ENCODE measurements at places on chromosomes 5 and 9.

GRCh38 chr5:173637340-173637739 is 20.9 kb upstream of the BOD1 start:
- H3K36me3 ChIP-seq: no peaks in the 10 kb centered on the region
- H3K27ac ChIP-seq: no peak overlapping the region
- no peak for DNase-seq
- H3K4me3 ChIP-seq: no peak overlapping the region
- H3K4me1 ChIP-seq: no peaks in the 10 kb centered on the region

DNA sequence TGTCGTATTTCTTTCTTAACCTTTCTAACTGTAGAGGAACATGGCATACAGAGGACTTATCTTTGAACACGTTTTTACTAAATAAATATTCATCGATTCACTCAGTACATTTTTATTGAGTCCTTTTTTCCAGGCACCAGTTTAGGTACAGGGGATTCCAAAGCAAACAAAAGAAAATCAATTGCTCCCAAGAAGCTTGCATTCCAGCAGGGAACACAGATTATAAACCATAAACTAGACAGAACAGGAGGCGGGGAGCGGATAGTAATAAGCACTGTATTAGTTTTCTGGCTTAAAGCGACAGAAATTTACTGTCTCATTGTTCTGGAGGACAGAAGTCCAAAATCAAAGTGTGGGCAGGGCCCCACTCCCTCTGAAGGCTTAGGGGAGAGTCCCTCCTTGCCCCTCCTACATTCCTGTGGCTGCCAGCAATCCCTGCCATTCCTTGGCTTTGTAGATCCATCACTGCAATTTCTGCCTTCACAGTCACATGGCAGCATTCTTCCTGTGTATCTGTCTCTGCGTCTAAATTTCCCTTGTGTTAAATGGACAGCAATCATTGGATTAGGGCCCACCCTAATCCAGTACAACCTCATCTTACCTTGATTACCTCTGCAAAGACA is 115.5 kb downstream of the COL23A1 start:
- no peaks in the 10 kb centered on the region for H3K4me1 ChIP-seq
- H3K27me3 ChIP-seq: peaks cover 9% of the 10 kb centered on the region
- H3K36me3 ChIP-seq: no peaks in the 10 kb centered on the region
- DNase-seq: no peak
- H3K27ac ChIP-seq: no peak overlapping the region

DNA sequence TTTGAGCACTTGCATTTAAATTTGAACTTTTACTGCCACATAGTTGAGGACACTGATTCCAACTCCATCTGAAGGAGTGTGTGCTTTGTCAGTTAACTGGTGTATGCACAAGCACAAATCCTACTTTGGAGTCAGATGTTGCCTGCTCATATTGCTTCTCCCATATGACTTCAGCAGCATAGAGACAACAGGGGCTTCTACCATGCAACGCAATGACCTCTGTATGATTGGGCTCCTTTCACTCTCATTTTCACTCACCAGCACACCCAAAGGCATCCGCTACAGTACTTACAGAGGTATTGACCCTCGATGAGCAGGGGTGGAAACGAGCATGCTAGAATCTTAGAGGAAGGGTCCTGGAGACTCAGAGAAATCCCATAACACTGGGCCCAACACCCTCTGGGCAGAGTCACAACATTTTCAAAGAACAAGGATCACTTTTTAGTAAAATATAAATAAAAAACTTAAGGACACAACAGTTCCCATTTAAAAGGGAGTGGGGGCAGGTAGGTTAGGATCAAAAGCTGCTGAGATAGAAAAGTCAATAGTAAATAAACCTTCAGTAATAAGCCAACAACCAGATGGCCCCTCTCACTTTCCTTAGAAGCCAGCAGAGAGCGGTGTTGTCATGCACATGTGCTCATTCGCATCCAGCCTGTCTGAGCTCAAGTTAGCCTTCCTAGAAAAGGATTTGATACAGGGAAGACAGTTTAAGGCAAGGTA is 203.8 kb downstream of the SNCAIP start:
- H3K27me3 ChIP-seq: no peaks in the 10 kb centered on the region
- no peak for DNase-seq
- H3K36me3 ChIP-seq: no peaks in the 10 kb centered on the region
- no peak overlapping the region for H3K27ac ChIP-seq

DNA sequence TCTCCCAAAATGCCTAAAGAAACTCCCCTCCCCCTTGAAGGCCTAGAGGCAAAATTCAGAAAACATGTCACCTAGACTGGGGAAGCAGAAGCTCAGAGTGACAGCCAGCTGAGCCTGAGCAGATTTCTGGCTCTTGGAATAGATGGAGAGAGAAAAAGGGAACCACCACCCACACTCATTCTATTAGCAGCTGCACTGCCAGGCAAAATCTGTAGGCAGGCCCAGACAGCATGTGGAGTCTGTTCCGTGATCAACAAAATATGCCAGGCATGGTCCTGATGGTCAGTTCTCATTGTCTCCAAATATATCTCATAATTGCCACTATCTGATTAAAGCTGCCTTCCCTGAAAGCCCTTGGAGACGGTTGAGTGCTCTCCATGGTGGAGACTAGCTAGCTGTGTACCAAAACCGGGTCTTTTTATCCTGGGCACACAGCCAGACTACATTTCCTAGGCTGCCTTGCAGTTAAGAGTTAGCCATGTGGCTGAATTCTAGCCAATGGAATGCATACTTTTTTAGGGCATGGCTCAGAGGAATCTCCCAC is 131.7 kb upstream of the GPR151 start:
- no peak for DNase-seq
- no peaks in the 10 kb centered on the region for H3K36me3 ChIP-seq
- H3K4me3 ChIP-seq: no peak overlapping the region

DNA sequence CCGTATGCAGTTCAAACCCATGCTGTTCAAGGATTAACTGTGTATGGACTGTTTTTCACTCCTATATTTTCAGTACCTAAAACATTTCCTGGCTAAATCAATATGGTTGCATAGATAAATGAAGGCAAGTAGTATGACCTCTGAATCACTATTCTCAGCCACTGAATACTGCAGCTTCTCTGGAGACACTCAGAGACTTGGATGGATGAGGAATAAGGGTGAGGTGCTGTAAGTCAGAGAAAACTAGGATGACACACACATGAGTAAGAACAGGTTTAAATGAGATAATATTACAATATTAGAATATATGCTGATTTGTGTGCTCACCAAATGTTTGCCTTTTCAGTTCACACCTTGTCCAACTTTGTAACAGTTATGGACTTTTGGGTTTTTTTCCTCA is 26.0 kb upstream of the ANXA1 start:
- H3K27ac ChIP-seq: no peak overlapping the region
- no peaks in the 10 kb centered on the region for H3K36me3 ChIP-seq
- DNase-seq: no peak
- no peaks in the 10 kb centered on the region for H3K27me3 ChIP-seq
- no peak overlapping the region for H3K4me3 ChIP-seq

GRCh38 chr5:10745133-10745532 is 15.9 kb downstream of the DAP start:
- H3K36me3 ChIP-seq: peaks cover 44% of the 10 kb centered on the region
- H3K4me3 ChIP-seq: no peak overlapping the region
- H3K27me3 ChIP-seq: no peaks in the 10 kb centered on the region
- no peak overlapping the region for H3K27ac ChIP-seq
- H3K4me1 ChIP-seq: no peaks in the 10 kb centered on the region

- no peaks in the 10 kb centered on the region for H3K36me3 ChIP-seq
- no peaks in the 10 kb centered on the region for H3K27me3 ChIP-seq
- no peak for DNase-seq
- no peak overlapping the region for H3K4me3 ChIP-seq
- H3K4me1 ChIP-seq: no peaks in the 10 kb centered on the region
These were observed 25.1 kb downstream of the PALM2AKAP2 start for GRCh38 chr9:109805050-109805449.

DNA sequence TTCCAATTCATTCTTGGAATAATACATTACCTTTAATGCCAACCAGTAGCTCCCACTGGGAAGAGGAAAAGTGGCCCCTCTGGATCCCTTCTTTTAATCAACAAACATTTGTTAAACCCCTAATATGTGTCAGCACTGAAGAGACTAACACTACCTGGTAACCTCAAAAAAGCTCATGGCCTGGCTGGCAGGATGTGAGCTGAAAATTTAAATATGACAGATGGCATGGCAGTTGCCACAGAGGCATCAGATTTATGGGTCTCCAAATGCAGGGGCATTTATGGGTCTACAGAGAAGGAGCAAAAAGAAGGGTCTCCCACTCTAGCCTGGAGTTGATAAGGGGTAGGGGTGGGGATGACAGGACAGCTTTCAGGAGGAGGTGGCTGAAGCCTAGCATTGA is 12.5 kb downstream of the DNAH5 start:
- no peaks in the 10 kb centered on the region for H3K36me3 ChIP-seq
- DNase-seq: no peak
- no peak overlapping the region for H3K4me3 ChIP-seq
- no peak overlapping the region for H3K27ac ChIP-seq
- no peaks in the 10 kb centered on the region for H3K27me3 ChIP-seq

DNA sequence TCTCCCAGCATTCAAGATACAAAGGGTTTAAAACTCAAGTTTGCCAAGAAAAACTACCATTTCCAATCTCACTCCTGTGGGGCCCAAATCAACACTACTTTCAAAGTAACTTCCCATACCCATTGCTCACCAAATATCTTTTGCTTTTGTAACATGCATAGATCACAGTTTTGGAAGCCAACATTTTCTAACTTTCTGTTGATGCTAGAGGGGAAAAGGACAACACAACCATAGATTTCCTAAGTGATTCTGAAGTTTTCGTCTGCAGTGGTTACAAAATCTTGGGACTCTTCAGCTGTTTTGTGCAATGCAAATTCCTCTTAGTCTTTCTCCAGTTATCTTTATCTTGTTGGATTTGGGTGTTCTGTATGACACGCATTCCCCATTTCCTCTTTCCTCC is 94.1 kb upstream of the PAPPA start:
- H3K27ac ChIP-seq: no peak overlapping the region
- H3K36me3 ChIP-seq: no peaks in the 10 kb centered on the region
- no peak for DNase-seq
- no peaks in the 10 kb centered on the region for H3K27me3 ChIP-seq

DNA sequence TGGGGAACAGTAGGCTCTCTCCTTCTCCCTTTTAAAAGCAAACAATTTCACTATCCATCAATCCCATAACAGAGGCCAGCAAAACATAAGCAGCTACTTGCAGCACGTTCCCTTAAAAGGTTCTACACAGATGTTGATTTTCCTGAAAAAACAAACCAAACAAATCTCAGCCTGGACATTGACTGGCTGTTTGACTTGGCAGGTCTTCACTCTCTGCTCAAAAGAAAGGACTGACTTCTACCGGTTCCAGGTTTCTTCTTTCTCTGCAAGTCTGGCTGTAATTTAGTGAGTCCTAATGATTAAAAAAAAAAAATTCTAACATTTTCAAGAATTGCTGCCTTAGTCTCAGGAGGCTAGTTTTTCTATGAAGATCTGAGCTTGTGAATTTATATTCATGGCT is 203.1 kb upstream of the EFNA5 start:
- H3K4me1 ChIP-seq: no peaks in the 10 kb centered on the region
- no peak overlapping the region for H3K4me3 ChIP-seq
- H3K27ac ChIP-seq: no peak overlapping the region
- DNase-seq: no peak
- H3K27me3 ChIP-seq: no peaks in the 10 kb centered on the region
- no peaks in the 10 kb centered on the region for H3K36me3 ChIP-seq

GRCh38 chr5:133665571-133665970 is 53.2 kb upstream of the FSTL4 start:
- H3K4me1 ChIP-seq: no peaks in the 10 kb centered on the region
- no peaks in the 10 kb centered on the region for H3K27me3 ChIP-seq
- H3K4me3 ChIP-seq: no peak overlapping the region
- DNase-seq: no peak
- no peaks in the 10 kb centered on the region for H3K36me3 ChIP-seq
- H3K27ac ChIP-seq: no peak overlapping the region

DNA sequence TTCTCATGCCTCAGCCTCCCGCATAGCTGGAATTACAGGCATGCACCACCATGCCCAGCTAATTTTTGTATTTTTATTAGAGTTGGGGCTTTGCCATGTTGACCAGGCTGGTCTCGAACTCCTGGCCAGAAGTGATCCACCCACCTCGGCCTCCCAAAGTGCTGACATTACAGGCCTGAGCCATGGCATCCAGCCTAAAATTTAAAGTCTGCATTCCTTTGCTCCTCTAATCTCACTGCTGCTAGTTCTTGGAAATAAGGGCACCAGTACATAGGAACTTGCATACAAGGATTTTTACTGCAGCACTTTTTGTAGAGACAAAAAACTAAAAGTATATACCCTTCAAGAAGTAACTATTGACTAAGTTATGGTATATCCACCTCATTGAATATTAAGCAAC is 20.0 kb upstream of the DCP2 start:
- H3K4me3 ChIP-seq: no peak overlapping the region
- DNase-seq: no peak

DNA sequence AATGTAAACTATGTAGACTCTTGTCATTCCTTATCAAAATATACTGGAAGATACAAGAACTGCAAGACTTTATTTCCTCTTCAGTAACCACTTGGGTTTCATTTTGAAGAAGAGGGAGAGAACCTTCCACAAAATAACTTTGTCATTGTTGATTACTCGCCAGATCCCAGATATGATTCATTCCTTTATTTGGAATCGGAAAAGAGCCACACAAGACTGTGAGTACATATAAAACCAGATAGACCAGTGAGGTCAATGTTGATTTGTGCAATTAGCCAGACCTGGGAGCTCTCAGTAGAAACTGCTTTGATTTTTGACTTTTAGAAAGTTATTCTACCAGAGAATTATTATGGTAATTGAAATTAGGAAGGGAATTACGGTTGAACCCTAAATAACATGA is 146.1 kb downstream of the TMEM167A start:
- H3K4me1 ChIP-seq: no peaks in the 10 kb centered on the region
- no peak for DNase-seq
- no peaks in the 10 kb centered on the region for H3K36me3 ChIP-seq
- no peak overlapping the region for H3K27ac ChIP-seq
- H3K27me3 ChIP-seq: no peaks in the 10 kb centered on the region
- H3K4me3 ChIP-seq: no peak overlapping the region

- no peak overlapping the region for H3K4me3 ChIP-seq
- no peak for DNase-seq
- no peak overlapping the region for H3K27ac ChIP-seq
These were observed 515.2 kb downstream of the ZNF608 start for GRCh38 chr5:124231230-124231629.

DNA sequence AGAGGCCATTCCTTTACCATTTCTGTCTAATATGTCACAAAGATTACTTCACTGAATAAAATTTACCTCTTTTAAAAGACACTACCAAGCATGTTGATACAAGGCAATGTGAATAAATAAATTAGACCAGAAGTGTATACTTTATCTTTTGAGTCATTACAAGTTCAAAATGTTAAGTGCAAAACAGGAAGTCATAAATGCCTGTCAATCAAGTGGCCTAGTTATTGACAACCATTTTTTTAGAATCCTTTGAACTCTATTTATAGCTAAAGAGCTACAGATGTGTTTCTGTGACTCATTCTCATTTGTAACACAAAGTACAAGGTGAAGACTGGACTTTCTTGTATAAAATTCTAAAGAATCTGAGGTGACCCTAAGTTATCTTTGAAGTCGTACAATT is 602.7 kb upstream of the SEMA6A start:
- no peak for DNase-seq
- no peaks in the 10 kb centered on the region for H3K27me3 ChIP-seq
- no peak overlapping the region for H3K27ac ChIP-seq
- H3K4me1 ChIP-seq: no peaks in the 10 kb centered on the region
- H3K36me3 ChIP-seq: no peaks in the 10 kb centered on the region

- no peaks in the 10 kb centered on the region for H3K27me3 ChIP-seq
- H3K36me3 ChIP-seq: no peaks in the 10 kb centered on the region
- H3K4me3 ChIP-seq: no peak overlapping the region
- no peak overlapping the region for H3K27ac ChIP-seq
- H3K4me1 ChIP-seq: no peaks in the 10 kb centered on the region
- no peak for DNase-seq
These were observed 37.4 kb upstream of the ZNF608 start for GRCh38 chr5:124783794-124784193.

Measured in effector memory CD4-positive, alpha-beta T cell (primary cell).